T1000 (cell line): ENCODE measurements at places on chromosomes 2 and 18.

DNA sequence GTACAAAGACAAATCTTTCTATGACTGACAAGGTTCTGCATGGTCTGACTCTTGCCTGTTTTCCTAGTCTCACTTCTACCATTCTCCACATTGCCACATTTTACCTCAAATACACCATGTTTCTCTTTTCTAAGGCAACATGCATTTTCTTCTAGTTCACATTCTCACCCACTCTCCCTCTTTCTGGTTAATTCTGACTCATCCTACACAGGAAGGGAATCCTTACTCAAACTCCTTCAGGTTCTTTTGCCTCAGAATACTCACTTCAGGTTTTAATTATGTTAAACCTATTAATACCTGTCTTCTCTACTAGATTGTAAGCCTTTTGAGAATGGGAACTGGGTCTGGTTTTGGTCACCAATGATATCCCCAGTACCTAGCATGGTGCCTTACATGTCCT, 47.2 kb downstream of the MAP2 start:
- no peak for DNase-seq

DNA sequence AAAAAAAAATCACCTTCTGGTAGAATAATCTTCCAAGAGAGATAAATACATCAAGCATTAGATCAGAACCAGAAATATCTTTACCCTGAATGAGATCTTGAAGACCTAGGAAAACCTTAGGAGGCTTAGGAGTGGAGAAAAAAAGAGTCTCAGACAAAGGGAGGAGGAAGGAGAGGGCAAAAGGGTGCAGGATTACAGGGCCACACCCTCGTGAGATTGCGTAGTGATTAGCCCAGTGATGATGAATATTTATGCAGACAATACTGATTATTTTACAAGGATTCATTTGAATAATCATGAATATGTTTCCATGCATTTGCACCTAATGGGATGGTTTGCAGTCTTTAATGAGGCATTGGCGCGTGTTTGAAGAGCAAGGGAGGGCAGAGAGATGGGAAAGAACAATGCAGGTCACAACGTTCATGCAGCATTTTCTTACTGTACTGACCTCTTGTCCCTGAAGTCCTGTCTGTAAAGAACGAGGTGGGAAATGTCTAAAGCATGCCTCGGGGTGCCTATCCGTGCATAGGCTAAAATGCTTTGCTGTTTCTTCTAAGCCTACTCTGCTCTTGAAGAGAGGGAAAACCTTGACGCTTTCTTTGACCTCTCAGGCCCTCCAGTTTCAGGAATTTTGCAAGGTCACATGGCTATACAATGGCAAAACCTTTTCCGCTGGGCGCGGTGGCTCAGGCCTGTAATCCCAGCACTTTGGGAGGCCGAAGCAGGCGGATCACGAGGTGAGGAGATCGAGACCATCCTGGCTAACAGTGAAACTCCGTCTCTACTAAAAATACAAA, 18.6 kb upstream of the ZNF532 start:
- no peak for DNase-seq

DNA sequence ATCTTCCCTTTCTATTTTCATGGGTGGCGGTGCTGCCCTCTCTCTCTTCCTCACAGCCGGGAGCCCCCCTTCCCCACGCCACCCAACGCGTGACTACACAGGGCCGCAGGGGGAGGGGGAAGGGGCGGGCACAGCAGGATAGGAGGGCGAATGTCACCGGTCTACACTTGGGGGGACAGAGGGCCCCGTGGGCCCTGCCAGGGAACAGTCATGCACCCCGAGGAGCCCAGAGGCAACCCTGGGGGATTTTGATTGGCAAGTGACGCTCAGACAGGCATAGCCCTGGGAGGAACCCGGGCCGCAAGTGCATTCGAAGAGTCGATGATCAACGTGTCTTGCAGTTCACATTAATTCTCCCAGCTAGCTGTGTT, 91.1 kb upstream of the ANKRD30BL start:
- no peak for DNase-seq

DNA sequence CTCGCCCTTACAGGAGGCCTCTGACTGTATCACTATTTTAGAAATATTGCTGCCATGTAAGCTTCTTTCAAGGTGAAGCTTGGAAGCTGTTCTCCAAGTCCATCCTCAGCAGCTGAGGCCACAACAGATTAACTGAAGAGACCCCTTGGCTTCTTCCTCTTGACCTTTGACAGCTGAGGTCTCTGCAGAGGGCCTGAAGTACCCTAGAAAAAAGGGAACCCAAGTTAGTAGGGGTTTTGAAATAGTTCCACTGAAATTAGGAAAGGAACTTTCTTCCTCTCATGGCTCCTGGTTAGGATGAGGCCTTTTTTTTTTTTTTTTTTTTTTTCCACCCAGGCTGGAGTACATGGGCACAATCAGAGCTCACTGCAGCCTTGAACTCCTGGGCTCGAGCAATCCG, 15.5 kb upstream of the IHH start:
- no peak for DNase-seq

DNA sequence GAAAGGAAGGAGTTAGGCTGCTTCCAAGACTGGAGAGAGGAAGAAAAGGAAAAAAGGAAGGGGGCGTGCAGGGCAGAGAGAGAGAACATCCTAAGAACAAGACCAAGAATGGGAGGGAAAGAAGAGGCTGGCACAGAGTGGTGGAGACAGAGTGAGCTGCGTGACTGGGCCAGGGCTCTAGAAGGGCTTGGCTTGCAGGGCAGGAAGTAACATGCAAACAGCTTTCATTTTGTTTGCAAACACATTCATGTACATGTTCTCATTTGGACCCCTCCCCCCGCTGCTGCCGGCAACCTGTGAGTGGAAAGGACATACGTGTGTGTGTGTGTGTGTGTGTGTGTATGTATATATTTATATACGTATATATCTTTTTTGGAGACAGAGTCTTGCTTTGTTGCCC, 46.8 kb upstream of the DNMT3A start:
- DNase-seq, result no peak

GRCh38 chr2:60007671-60008070, 545.8 kb downstream of the BCL11A start:
- DNase-seq, result no peak

GRCh38 chr2:56449449-56449860, 265.7 kb downstream of the CCDC85A start:
- no peak for DNase-seq

DNA sequence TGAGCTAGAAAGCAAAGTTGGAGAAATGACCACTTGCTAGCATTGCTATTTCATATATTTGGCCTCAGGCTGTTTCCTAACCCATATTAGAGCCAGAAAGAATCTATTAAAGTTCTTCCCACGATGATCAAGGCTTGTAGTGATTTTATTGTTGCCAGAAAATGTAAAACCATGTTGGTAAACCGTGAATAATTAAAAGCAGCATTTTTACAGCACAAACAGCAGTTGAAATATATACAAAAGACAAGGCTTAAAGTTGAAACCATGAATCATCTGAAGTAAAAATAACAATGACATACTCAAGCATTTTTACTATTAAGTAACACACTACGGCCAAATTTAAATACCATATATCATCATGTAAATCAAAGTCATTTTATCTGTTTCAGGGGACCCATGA, 27.7 kb upstream of the DSC3 start:
- DNase-seq, result no peak

GRCh38 chr2:26681656-26682055, 10.9 kb upstream of the KCNK3 start:
- no peak for DNase-seq

GRCh38 chr2:105969552-105969951, 224.5 kb downstream of the UXS1 start:
- no peak for DNase-seq

DNA sequence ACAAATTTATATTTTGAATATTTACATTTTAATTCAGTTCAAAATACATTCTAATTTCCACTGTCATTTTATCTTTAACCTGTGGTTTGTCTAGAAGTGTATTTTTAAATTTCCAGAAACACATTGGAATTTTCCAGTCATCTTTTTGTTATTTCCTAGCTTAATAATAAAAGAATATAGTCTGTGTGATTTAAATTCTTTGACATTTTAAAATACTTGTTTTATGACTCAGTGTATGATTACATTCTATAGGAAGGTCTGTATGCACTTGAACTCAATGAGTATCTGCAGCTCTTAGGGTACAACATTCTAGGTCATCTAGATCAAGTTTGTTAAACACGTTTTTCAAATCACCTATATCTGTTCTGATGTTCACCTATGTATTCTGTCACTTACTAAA, 88.3 kb upstream of the MBOAT2 start:
- DNase-seq, result no peak

DNA sequence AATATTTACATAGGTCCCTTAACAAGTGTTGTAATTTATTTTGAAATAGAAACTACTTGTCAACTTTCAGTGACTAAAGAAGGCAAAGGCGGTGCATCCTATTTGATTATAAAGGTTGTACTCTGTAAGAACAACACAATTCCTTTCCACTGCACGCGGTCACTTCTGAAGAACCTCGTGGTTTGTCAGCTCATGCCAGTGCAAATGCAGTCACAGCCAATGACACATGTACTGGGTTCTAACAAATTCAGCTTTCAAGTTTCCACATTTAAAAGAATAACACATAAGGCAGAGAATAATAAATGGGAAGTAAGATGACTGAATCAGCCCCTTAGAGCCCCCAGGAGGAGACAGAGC, 39.7 kb downstream of the CYB5A start:
- no peak for DNase-seq

DNA sequence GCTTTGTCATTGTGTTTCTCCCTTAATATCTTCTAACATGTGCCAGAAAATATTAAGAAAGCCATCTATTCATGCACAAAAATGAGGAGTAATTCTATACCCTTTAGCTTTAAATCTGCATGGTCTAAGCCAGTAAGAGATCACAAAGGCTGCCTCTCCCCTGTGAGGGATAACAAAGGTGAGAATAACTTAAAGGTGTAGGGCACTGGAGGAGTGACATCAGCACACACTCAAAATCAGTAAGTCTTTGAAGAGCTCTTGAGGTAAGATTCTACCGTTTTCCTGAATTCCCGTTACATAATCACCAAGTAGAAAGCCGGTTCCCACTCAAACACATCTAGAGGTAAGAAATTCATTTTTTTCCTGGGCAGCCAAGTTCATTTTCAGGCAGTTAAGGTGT, 123.9 kb upstream of the SULT1C3 start:
- DNase-seq, result no peak

DNA sequence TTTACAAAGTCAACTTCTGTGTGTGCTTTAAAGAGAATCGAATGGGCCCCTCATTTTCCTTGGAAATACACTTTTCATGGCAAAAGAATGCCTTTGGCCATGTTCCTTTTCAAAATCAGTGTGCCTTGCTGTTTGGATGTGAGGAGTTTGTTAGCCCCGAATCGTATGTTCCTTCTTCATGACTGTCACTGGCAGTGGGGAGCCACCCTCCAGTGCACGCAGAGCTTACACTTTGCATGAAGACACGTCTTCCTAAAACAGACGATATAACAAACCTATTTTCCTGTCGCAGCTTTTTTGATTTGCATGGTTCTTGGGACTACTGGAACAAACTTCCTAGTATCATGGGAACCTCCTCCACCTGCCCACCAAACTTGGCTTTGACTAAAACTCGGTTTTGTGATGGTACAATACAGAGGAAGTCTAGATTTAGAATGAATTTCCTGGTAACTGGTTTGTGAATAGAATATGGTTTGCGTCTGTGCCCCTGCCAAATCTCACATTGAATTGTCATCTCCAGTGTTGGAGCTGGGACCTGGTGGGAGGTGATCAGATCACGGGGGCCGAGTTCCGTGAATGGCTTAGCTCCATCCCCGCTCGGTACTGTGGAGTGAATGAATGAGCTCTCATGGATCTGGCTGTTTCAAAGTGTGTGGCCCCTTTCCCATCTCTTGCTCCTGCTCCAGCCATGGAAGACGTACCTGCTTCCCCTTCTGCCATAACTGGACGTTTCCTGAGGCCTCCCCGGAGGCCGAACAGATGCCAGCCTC, 194.9 kb downstream of the TWIST2 start:
- no peak for DNase-seq

GRCh38 chr2:214542866-214543265, 132.0 kb downstream of the VWC2L start:
- DNase-seq, result no peak

GRCh38 chr18:54672846-54673475, 81.9 kb downstream of the DYNAP start:
- DNase-seq, result no peak

GRCh38 chr2:16546128-16546754, 119.4 kb downstream of the CYRIA start:
- DNase-seq, result no peak

- no peak for DNase-seq
Measured at GRCh38 chr2:18265614-18266586, 294.6 kb downstream of the RDH14 start.

- DNase-seq, result no peak
Measured at GRCh38 chr2:75634945-75635344, 11.6 kb upstream of the MRPL19 start.

GRCh38 chr2:196759378-196759706, 40.1 kb downstream of the GTF3C3 start:
- DNase-seq, result no peak

DNA sequence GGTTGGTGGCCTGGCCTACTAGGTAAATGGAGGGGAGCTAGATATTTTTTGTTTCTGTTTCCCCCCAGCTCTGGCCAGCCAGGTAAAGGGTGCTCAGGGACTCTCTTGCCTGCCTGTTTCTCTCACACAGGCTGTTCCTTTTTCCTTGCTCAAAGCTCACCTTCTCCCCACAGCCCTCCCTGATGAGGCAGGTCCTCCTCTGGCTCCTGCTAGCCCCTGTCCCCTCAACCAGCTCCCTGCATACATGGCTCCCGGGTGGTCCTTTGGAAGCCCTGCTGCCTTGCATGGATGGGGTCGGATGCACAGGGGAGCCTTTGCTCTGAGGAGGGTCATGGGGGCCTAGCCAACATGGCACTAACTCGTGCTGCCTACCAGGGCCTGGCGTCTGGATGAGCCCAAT, 27.8 kb downstream of the DYSF start:
- DNase-seq, result no peak

DNA sequence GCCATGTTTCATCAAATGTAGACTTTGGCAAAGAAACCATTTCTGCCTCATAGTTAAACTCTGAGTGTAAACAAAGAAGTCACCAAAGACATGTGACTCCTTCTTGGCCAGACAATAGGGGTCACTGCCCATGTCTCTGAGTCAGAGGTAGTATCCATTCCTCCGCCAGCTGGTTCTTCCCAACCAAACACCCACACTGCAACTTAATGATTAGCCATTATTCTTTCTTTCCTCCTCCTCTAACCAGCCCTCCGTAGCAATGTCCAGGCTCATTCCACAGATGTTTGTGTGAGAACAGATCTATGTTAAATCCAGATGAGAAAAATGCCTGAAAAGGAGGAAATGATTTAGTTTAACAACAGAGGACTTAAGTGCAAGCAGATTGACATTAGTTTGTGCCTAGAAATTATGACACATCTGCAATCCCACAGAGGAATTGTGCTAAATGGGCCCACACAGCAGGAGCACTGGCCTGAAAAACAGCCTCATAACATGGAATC, 127.9 kb upstream of the SH3BP4 start:
- DNase-seq, result peak; percentile 4

- no peak for DNase-seq
Measured at GRCh38 chr2:56379066-56379465, 195.3 kb downstream of the CCDC85A start.

DNA sequence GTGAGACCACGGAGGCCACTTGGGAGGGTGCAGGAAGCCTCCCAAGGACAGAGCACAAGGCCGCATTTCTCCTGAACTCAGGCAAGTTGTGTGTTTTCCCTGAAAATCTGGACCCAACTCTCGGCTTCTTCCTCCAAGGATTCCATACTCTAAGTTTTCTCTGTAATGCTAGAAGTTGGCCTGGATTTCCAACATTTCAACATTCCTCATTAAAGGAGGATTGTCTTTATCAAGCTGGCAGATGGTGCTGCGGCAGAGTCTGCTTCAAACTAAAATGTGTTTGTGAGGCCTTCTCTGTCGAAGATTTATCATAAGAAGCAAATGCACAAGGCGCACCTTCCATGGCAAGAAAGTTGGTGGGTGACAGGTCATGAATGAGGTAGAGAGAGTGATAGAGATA, 94.4 kb upstream of the SATB2 start:
- no peak for DNase-seq
